ENCODE measurements at places on chromosomes 12 and 14. TPM values are rescaled to one million over a fixed set of nuclear protein-coding genes. Genes with fewer than 3 reads are reported as not detected.

DNA sequence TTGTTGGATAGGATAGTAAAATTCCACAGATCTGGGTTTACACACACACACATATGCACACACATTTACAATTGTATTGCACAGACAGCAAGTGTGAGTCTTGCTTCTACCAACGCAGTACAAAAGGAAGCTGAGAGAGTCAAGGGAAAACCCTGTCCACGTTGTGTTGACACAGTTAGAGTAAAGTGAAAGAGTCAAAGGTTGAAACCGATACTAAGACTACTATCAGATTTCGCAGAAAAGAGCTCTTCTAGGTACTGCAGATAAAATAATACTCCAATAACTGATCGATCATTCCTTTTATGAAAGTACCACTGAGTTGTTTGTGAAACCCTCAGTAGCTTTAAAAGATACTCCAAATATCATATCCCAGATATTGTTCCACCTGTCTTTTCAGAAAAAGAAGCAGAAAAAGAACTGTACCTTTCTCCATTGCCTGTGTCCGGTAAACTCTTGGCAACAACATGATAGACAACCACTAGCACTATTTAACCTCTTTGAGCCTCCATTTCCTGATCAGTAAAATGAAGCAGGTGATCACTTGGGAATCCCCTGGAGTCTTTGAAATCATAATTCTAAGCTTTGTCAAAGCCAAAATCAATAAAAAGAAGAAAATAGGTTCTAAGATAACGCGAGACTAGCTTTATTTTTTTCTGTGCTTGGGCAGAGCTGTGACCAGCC lies 224.6 kb upstream of the FOXN3 start:
- ATAC-seq = no peak

- no peak for ATAC-seq
These were observed 3.2 kb upstream of the COX8C start for GRCh38 chr14:93343797-93344196.

DNA sequence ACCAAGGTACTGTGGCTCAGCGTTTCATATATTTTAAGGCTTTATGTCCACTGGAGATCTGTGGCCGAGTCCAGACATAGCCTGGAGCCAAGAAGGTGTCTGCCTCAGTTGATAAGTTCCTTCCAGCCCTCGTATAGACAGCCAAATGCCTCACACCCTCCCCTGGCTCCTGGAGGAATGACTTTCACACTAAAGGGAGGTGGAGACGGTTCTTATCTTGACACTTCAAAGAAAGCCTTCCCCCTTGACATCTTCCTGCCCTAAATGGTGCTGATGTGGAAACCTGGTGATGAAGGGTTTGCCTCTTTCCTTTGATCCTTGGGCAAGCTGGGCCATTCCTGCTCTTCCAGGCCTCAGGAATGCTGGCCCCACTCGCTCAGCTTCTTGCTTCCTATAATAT lies 474.8 kb upstream of the TBX3 start:
- no peak for ATAC-seq

DNA sequence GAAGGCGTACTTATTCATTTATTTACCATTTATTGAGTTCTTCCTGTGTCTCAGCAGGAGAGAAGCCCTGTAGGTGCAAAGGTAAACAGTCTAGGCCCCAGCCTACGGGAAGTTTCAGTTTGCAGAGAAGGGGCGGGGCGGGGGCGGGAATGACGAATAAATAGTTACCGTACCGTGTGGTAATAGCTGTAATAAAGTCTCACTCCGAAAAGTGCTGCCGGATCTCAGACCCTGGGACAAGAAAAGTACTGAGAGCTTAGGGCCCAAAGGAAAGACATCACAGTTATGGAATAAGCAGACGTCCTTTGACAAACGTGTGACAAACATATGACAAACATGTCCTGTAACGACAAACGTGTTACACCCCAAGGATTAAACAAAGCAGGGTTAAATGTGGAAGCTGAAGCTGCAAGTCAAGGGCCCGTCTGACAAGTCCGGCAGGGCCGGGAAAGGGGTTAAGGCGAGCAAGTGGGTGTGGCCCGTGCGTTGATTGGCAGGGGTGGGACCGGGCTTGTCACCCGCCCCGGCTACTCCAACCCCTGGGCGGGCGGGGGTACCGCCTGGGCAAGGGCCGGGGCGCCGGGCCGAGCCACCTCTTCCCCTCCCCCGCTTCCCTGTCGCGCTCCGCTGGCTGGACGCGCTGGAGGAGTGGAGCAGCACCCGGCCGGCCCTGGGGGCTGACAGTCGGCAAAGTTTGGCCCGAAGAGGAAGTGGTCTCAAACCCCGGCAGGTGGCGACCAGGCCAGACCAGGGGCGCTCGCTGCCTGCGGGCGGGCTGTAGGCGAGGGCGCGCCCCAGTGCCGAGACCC lies at the start of gene LRP10:
TSS of gene LRP10 (plus strand) at position 517 of the 809 bp plus-strand sequence. CDS start 564 bp downstream, outside the sequence.
- peak; percentile 93 for ATAC-seq

- ATAC-seq = peak; percentile 76
These were observed 7.8 kb downstream of the ZDHHC22 start for GRCh38 chr14:77133720-77134338.

GRCh38 chr14:96072076-96072475 lies 32.9 kb downstream of the C14orf132 start:
- no peak for ATAC-seq

DNA sequence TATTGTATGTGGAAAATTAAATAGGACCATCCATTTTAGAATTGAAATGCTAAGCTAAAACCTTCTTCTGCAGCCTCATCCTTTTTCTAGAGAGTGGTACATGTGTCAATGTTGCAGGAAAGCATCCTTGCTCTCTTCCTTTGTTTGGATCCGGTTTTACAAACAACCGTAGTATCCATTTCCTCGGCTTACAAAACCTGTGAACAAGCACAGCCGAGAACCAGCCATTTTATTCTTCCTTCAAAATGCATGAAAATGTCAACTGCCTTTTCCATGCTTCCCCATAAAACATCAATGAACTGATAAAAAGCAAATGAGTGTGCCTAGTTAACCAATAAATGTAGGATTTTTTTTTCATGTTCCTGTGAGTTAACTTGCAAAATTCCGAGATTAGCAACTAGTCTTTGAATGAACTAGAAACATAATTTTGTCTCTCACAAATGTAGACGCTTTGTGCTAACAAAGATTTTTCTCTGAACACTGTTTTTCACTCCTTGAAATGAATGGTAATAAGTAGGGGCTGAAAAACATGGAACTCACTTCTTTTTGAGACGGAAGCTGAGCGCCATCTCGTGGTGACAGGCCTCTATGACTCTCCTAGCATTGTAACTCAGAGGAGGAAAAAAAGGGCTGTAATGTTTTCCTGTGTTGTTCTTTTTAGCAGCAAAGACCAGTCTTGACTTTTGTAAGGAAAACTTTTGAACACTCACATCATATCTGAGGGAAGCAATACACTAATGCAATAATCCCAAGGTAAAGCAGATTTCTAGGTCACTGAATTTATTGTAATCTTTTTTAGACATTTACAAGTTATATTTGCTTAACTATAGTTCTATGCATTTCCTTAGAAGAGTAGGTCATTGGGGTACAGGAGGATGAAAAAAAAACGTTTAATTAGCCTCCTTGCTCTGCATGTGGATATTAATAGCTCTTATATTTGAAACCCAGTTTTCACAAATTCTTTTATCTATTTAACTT lies 157.4 kb upstream of the FOXG1 start:
- ATAC-seq = peak; percentile 64

DNA sequence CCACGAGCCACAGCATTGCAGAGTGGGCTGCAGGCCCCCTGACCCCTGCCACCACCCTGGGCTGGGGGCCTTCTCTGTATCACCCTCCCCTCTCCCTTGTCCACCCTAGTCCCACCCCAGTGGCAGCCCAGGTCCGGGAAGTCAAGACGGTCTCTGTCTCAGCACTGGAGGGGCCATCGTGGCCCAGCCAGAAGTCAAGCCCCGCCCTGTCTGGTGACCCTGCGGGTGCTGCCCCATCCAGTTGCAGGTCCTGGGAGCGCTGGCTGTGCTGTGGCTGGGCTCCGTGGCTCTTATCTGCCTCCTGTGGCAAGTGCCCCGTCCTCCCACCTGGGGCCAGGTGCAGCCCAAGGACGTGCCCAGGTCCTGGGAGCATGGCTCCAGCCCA lies 2.7 kb downstream of the PLD4 start:
- no peak for ATAC-seq

Gene ALDH2
- total RNA-seq = 135 TPM

DNA sequence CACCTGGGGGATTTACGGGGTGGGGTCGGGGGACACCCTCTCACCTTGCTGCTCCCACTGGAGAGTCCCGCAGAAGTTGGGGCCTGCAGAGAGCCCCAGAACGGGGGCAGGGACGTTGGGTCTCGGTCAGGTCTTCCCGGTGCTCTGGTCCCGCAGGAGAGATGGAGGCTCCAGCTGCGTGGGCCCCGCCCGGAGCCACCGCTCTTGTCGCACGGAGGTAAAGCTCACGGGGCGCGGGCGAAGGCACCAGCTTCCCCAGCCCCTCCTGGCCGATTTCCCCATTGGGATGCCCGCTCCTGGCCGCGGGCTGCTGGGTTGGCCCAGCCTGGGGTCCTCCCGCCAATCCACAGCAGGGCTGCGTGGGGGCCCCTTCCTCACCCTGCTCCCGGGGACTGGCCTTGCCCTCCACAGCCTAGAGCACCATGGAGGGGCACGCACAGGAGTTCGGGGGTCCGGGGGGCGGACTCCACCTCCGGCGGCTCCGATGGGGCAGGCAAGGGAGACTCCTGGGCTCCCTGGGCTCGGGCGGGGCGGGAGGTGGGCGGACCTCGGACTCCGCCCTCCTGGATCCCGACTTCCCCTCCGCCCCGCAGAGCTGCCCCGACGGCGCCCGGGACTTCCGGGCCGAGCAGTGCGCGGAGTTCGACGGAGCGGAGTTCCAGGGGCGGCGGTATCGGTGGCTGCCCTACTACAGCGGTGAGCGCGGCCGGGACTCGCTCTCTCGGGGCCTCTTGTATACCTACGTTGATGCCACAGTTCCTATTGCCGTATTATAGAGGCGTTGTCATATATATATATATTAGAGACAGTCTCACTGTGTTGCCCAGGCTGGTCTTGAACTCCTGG lies 8.4 kb downstream of the PAPLN start:
- ATAC-seq = peak; percentile 67

Gene AQP2
- not detected for total RNA-seq

Gene BEGAIN
- 0.68 TPM for total RNA-seq

DNA sequence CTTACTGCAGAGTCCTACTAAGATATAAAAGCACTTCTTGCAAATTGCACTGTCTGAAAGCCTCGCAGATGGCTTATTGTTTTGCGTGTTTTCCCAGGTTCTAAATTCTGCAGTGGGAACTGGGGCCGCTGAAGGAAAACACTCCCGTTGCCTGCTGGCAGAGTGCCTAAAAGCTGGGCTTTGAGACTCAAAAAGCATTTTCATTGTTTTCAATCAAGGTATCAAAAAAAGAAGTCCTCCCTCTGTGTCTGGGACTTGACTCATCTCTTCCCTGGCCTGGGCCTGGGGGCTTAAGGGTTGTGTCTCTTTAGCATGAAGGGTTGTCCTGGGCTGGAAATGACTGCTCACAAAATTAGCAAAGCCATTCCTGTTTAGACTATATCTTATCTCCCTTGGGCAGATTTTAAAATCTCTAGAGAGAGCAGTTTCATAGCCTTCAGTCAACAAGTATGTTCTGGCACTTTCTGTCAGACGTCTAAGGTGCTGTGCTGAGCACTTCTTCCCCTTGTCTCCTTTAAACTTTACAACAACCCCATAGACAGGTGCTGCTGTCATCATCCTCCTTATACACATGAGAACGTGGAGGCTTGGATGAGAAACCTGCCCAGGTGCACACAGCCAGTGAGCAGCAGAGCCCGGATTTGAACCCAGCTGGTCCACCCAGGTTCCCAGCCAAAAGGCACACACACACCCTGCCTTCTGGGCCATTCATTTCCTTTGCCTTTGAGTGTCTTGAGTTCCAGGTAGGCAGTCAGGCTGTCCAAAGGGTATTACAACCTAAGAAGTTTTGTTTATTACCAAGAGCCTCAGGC lies 31.1 kb downstream of the ELK3 start:
- no peak for ATAC-seq

DNA sequence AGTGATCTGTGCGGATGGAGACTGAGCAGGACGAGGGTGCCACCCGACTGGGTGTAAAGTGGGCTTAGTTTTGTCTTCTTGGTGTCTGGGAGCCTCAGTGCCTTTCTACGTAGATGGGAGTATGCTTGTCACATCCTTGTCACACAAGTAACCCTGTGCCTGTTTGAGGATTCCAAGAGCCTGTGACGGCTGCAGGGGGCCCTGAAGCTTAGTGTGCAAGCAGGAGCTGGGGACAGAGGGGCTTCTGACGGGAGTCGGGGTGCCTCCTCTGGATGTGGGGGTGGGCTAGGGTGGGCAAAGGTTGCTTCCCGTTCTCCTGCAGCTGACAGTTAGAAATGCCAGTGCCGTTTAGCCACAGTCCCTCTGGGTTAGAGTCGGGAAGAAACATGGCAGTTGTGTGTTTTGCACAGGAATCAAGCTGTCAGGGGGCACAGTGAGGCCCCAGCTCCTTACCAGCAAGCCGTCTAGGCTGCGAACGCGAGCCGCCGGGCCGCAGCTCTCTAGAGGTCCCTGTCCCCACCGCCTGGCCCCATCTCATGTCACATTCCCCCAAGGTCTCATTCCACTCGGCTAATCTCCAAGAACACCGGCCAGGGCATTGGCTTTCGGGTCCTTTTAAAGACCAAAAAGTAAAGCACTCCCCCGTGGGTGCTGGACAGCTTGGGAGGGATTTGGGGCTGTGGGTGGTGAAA lies 7.0 kb downstream of the RTL1 start:
- no peak for ATAC-seq

DNA sequence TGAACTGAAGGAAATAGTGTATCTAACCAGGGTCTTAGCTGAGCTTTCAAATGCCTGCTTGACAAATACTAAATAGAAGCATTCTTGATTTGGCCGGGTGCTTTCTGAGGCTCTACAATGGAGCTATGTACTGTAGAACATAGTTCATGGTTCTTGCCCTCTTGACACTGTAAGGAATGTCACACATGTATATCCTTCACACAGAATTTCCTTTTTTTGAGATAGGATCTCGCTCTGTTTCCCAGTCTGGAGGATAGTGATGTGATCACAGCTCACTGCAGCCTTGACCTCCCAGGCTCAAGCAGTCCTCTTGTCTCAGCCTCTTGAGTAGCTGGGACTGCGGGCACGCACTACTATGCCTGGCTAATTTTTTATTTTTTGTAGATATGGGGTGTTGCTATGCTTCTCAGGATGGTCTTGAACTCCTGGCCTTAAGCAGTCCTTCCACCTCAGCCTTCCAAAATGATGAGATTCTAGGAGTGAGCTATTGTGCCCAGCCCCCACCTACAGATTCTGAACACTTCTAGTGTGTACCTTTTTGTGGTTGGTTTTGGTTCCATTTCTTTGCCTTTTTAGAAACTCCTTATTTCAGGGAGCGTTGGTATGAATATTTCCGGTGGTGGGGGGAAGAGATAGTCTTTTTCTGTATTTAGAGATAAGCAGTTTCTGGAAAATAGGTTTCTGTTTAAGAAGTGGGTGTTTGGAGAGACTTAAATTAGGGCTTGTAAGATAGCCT lies 4.2 kb downstream of the MLXIP start:
- ATAC-seq = no peak

Gene CAPZA3
- not detected for total RNA-seq

DNA sequence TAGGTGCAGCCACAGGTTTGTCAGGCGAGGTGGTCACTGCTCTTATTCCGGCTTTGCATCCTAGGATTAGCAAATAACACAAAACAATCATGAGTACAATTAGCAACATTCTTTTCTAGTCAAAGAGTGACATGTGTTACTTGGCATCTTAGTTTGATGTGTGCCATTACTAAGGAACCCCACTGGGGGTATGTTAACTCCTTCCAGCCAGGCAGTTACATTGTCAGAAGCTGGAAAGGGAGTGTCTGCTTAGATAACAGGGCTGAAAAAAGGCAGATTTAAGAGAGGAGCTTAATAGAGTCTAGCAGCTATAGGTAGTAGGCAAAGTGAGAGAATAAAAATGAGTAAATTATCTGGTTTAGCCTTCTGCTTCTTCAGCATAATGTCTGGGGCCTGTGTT lies 30.5 kb upstream of the METAP2 start:
- no peak for ATAC-seq

Gene PRB2
- total RNA-seq = not detected

Gene CD27
- total RNA-seq = 0.40 TPM

Gene TMEM132C
- total RNA-seq = 0.16 TPM
